Right forelimb (tissue), 1 donor: ENCODE measurements at places on chromosomes 7 and 10.

DNA sequence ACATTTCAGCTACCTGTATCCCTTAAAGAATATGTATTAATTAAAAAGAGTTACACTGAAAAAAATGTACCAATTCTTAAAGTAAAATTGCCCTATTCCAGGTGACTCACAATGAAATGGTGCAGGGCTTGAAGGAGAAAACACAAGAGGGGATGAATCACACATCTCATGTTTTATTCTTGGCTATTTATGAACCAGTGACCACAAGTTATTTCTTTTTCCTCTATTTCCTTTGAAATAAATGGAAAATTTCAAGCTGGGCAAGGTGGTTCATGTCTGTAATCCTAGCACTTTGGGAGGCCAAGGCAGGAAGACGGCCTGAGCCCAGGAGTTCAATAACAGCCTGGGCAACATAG lies 106.8 kb downstream of the UBE2H start:
- DNase-seq: no peak

DNA sequence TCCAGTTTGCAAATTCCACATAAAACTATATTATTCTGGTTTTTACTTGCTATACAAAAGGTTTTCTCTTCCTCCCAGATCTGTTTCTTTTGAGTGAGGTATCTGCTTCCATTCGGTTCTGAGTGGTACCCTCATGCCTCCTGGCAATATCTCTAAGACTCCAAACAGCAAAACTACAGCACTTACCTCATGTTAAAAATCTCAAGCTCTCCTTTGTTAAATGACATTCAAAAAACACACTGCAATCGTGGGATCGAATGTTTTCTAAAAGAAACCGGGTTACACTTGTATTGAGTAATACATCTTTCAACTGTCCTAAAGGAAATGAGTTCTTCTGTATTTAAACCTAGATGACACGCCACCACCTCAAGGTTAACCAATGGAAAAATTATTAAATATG lies 11.1 kb downstream of the YWHAG start:
- DNase-seq: no peak

DNA sequence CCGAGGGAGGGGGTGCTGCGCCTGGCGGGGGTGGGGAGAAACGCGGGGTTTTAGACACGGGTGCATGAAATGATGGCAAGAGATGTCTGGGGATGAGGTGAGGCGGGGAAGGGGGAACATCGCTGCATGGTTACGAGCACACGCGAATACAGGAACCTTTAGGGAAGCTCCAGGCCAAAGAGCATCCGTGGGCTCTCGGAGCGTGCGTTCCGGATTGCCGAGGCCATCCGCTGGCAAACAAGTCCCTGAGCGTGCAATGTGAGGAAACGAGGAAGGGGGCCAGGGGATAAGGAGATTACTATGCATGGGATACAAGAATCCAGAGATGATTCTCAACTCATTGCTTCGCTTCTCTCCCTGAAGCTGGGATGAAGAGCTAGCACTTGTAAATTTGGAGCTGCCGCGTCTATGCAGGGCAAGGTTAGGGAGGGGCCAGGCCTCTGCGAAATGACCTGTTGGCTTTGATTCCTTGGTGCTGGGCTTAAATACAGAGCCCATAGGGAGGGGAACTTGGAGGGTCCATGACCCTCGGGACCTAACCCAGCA lies 520 bp upstream of the WNT2 start:
- DNase-seq: peak; percentile 46

DNA sequence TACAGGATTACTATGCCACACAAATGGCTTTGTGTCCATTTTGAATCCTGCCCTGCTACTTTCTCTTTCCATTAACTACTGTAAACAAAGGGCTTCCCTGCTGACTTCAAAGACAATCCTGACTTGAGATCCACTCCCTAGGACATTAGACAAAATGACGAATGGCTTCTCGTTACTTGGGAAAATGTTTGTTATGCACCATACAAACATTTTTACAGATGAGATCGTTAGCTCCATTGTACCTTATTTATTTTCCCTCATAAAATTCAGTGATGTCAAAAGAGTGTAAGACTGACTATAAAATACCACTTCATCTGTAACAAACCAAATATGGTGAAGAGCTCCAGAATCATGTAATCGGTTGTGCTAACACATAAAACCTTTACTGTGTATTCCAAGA lies 121.8 kb downstream of the CD36 start:
- DNase-seq: no peak

DNA sequence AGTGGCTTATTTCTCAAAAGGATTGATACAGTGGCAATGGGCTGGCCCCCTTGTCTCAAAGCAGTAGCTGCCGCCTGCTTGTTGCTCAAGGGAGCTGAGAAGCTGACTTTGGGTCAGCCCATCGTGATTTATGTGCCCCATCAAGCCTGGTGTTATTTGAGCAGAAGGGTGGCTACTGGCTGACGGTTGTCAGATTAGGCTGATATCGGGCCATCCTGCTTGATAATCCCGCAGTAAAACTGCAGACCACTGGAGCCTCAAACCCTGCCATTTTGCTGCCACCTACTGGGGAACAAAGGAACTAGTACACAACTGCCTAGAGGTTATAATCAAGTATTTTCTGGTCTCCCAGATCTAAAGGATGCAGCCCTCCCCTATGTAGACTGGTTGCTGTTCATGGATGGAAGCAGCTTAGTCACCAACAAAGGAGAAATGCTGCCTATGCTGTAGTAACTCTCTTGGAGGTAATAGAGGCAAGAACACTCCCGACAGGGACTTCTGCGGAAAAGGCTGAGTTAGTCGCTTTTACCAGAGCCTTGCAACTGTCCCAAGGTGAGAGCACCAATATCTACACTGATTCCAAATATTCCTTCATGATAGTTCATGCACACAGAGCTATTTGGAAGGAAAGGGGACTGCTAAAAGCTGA lies 65.9 kb upstream of the ZNF92 start:
- peak; percentile 70 for DNase-seq

GRCh38 chr7:31044529-31044928 lies 7.6 kb upstream of the ADCYAP1R1 start:
- no peak for DNase-seq

- no peak for DNase-seq
Measured at GRCh38 chr7:102849079-102849478, 63.7 kb upstream of the LRRC17 start.

DNA sequence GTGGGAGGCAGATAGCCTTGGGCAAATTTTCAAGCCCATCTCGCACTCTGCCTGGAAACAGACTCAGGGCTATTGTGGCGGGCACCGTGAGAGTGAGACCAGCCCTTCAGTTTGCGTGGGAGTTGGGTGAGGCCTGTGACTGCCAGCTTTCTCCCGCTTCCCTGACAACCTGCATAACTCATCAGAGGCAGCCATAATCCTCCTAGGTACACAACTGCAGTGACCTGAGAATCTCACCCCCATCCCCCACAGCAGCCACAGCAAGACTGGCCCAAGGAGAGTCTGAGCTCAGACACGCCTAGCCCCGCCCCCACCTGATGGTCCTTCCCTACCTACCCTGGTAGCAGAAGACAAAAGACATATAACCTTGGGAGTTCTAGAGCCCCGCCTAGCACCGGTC lies 275.4 kb downstream of the GRID1 start:
- DNase-seq: no peak

DNA sequence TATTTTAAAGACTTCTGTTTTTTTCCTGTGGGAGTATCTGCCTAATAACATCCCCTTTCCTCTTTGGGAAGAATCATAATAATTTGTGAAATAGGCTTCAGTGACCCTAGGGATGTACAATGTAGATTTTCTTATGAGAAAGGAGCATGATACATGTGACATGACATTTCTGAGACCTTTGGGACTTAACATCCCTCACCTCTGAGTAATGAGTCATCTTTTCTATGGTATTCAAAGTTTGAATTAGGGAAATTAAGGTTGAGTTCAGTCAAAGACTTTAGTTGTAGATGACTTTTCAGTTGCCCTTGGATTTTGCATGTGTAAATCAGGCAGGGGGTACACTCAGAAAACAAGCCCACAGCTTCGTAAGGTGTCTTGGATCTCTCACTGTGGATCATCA lies 14.3 kb downstream of the GRK5 start:
- DNase-seq: no peak

GRCh38 chr10:86262688-86263181 lies 103.9 kb downstream of the GRID1 start:
- DNase-seq: peak; percentile 41

- no peak for DNase-seq
Measured at GRCh38 chr10:119289227-119289920, 82.0 kb downstream of the GRK5 start.

- no peak for DNase-seq
Measured at GRCh38 chr7:1058311-1058710, 14.0 kb downstream of the GPR146 start.

DNA sequence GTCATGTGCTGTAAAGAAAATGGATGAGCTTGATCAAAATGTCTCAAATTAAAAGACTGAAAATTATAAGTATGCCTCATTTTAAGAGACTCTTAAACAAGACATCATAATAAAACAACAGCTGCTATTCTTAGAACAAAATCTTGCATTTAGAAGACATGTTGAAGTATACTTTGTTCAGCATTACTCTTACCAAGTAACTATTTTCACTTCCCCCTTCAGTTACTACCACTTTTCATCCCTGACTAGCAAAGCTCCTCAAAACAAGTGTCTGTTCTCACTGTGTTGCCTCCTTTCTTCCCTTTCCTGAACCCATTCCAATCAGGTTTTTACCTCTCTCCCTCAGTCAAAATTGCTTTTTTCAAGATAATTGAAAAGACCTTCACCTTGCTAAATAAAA lies 31.6 kb downstream of the ELAPOR2 start:
- DNase-seq: no peak

GRCh38 chr10:7956508-7956907 lies 98.0 kb upstream of the GATA3 start:
- DNase-seq: no peak

- no peak for DNase-seq
Measured at GRCh38 chr7:148060724-148061123, 529.8 kb upstream of the C7orf33 start.

DNA sequence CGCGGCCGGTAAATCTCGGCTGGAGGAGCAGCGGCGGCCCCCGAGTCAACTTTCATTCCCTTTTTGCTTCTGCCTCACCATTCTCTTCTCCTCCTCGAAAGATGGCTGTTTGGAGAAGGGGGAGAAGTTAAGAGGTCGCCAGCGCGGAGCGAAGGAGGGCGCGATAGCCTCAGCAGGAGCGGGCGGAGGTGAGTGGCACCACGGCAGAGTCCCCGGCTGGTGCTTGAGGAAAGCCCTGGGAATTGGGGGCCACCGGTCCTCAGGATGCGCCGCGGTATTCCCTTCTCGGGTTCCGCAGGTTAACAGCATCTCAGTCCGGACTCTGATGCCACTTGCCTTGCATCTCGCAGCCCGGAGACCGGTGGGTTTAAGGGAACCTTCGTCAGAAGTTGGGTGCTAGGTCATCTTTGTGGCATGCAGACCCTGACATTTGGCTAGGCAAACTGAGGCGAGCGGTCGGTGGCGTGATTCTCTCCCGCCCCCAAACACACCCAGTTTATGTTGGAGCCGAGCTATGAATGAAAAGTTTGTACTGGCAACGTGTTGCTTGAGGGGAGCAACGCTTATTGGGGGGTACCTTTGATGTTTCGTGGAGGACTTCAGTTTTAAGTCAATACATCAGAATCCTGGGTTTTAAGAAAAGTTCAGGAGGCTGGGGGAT lies 59.5 kb upstream of the PRPS1L1 start:
- peak; percentile 58 for DNase-seq

- no peak for DNase-seq
Measured at GRCh38 chr10:74055383-74056049, 57.6 kb downstream of the VCL start.

- DNase-seq: no peak
Measured at GRCh38 chr10:69180525-69181204, 631 bp downstream of the SUPV3L1 start.

DNA sequence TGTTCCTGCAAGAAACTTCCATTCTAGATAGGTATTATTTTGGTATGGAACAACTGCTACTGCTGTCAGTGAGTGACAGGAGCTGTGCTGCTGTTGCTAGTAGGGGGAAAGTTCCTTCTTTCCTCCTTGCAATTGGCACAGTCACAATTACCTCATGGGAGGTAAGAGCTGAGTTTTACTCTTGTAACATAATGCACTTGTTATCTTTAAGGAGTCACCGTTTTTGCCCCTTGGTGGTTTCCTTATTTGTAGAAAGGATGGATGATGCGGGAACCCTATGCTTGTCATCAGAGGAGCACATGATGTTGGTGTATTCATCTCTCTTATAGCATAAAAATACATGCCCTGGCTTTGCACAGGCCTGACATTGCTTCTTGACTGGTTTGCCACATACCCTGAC lies 234.7 kb upstream of the NPY start:
- no peak for DNase-seq

- no peak for DNase-seq
Measured at GRCh38 chr7:26691406-26691805, 173.0 kb downstream of the SKAP2 start.

DNA sequence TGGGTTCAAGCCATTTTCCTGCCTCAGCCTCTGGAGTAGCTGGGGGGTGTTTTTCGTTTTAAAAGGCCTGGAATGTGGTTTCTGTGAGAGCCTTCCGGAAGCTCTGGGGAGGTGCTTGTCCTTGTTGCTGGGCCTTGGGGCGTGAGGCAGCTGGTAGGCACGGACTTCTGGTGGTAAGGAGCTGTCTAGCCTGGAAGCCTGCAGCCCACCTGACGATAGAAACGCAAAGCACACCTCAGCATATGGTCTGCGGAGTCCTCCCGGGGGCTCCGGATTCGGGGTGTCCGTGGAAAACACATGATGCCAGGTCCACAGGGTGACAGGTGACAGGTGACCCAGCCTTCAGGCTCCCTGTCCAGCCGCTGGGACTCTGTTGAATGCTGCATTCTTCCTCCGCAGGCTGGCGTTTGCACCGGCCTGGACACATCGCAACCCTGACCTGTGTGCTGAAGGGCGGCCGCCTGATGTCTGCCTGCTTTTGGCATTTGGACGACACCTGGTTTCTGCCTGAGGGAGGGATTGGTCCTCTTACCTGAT lies 37.3 kb downstream of the INPP5A start:
- DNase-seq: peak; percentile 42

GRCh38 chr7:73690646-73691045 lies 7.2 kb downstream of the BUD23 start:
- DNase-seq: no peak

GRCh38 chr10:114519306-114519669 lies 115.0 kb upstream of the AFAP1L2 start:
- no peak for DNase-seq

DNA sequence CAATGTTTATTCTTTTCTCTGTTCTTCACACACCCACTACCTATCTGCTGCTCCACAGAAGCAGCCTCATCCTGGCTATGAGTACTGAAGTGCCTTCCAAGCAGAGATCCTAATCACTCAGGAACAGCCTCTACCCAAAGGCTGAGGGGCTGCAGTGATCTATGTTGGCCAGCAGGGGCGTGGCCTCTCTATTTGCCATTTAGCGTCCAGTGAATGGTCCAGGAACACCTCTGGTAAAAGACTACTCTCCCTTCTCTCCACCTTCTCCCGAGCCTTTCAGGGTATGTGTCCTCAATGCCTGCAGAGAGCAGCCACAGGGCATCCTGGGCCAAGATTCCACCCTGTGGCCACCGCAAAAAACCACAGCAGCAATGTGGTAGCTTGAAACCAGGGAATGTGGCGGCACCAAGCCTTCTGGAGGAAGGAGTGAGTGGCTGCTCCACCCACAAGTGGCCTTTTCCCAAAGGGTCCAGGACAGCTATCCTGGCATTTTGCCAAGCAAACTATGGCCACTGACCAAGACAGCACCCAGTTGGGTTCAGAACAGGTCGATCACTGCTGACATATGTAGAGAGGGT lies 70.9 kb downstream of the SYPL1 start:
- DNase-seq: no peak
